ENCODE measurements at places on chromosomes 2 and 18.
A peak's percentile ranks its signal among the peaks of the same experiment; 100 is the strongest.

- peak; percentile 58 for DNase-seq
These were observed 460.8 kb downstream of the RNF144A start for GRCh38 chr2:7377916-7378569.

- peak; percentile 89 for DNase-seq
These were observed 3.9 kb upstream of the ID2 start for GRCh38 chr2:8677646-8678592.

DNA sequence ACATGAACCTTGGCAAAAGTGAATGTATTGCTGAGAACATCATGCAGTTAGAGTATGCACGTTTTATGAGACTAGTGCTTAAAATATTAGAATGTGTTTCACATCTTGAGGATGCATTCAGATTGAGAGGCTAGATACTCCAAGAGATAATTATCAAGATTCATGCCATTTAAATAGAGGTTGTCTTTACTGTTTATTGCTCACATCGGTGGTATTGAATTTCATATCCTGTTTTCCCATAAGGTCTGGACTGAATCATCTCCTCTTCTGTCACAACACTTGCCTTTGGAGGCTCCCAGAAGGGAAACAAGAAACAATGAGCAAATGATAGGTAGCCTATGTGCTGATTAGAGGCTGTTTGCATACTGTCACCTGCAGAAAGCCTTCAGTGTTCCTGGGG is 83.8 kb downstream of the CLHC1 start:
- no peak for DNase-seq

- peak; percentile 22 for DNase-seq
These were observed 303.0 kb downstream of the ICOS start for GRCh38 chr2:204239411-204240165.

- DNase-seq = no peak
These were observed 711 bp downstream of the GPR17 start for GRCh38 chr2:127646487-127647241.

GRCh38 chr2:104977958-104978357 is 59.9 kb upstream of the MRPS9 start:
- DNase-seq = no peak

DNA sequence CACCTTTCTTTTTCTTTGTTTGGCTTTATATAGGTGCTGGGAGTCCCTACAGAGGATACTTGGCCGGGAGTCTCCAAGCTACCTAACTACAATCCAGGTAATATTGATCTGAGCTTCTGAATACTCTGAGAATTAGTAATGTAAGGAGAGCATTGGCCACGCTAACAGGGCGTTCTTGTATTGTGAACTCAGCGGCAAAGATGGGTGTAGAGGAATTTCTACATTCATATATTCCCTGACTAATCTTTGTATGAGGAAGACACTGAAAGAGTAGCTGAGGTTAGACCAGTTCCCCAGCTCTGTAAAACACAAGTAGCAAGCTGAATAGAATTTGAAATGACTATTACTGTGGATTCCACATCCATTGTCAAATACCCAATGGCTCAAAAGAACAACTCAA is 48.5 kb downstream of the CDK15 start:
- no peak for DNase-seq

DNA sequence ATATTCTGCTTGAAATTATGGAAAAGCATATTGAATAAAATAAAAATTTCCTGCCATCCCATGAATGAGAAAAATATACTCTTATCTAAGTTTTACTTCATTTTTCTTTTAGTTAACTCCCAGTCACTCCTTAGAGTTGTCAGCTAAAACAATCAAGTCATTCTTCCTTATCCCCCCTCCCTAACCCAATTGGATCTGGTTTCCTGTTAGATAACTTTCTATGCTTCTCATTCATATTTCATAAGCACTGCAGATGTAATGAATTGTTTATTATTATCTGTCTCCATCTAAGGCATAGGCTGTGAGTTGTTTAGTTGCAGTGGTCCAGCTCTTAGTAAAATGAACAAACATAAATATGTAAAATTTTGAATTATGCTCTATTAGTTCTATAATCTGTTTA is 244.0 kb upstream of the GCFC2 start:
- DNase-seq = no peak

GRCh38 chr2:212979799-212980198 is 171.6 kb downstream of the IKZF2 start:
- DNase-seq = no peak

GRCh38 chr18:48803518-48803917 is 147.2 kb downstream of the SMAD7 start:
- no peak for DNase-seq
